ENCODE measurements at places on chromosomes 7 and 10. TPM values are rescaled to one million over a fixed set of nuclear protein-coding genes. Genes with fewer than 3 reads are reported as not detected.

GRCh38 chr7:36449685-36450084, 60.0 kb downstream of the ANLN start:
- no peak overlapping the region for H3K27ac ChIP-seq
- H3K4me1 ChIP-seq = no peaks in the 10 kb centered on the region
- H3K27me3 ChIP-seq = no peaks in the 10 kb centered on the region
- no peak for DNase-seq
- H3K36me3 ChIP-seq = no peaks in the 10 kb centered on the region
- no peak overlapping the region for H3K4me3 ChIP-seq

DNA sequence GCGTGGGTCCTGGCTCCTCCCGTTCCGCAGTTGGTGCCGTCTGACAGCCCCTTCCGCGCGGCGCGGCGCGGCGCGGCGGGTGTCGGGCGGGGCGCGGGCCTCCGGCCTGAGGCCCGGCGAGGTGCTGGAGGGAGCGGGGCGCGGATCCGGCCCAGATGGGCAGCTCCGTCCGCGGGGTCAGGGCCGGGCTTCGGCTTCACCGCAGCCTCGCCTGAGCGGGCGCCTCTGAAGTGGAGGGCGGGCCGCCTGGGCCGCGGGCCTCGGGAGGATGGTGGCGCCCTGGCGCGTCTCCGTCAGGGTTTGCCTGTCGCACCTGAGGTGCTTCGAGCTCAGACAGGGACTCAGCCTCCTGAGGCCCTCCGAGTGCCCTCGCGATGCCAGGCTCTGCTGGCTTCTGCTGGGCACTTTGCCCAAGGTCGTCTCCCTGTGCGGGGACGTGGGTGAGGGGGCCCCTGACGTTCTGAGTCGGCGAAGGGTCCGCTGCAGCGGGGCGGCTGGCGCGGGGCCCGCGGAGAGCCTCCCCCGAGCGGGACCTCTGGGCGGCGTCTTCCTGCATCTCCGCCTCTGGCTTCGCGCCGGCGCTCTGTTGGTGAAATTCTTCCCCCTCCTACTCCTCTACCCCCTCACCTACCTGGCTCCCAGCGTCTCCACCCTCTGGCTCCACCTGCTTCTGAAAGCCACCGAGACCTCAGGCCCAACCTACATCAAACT, 473 bp downstream of the ADCK2 start:
- H3K4me3 ChIP-seq = peak overlapping the region; percentile 68
- peaks cover 20% of the 10 kb centered on the region for H3K4me1 ChIP-seq
- no peaks in the 10 kb centered on the region for H3K27me3 ChIP-seq
- H3K36me3 ChIP-seq = no peaks in the 10 kb centered on the region

OR2A12 gene
- total RNA-seq = not detected

DNA sequence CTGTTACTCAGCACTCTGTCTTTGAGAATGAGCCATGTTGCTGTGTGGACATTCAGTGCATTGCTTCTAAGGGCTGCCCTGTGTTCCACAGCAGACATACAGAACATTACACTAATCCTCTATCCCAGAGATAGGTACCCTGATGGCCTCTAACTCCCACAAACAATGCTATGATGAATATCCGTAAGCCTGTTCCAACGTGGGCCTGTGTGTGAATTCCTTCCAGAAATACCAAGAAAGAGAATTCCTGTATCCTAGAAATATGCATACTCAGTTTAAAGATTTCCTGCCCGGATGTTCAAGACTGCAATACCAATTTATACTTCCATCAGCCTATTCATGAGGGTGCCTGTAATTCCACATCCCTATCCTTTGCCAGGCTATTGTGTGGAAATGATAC, 21.3 kb upstream of the ST8SIA6 start:
- H3K27me3 ChIP-seq = no peaks in the 10 kb centered on the region
- H3K4me1 ChIP-seq = no peaks in the 10 kb centered on the region
- DNase-seq = no peak
- no peak overlapping the region for H3K27ac ChIP-seq
- no peaks in the 10 kb centered on the region for H3K36me3 ChIP-seq

- H3K27ac ChIP-seq = no peak overlapping the region
- H3K36me3 ChIP-seq = no peaks in the 10 kb centered on the region
- no peak for DNase-seq
Measured at GRCh38 chr10:69640196-69640980, 10.3 kb downstream of the FAM241B start.

MACROH2A2 gene
- total RNA-seq = 22.1 TPM

DNA sequence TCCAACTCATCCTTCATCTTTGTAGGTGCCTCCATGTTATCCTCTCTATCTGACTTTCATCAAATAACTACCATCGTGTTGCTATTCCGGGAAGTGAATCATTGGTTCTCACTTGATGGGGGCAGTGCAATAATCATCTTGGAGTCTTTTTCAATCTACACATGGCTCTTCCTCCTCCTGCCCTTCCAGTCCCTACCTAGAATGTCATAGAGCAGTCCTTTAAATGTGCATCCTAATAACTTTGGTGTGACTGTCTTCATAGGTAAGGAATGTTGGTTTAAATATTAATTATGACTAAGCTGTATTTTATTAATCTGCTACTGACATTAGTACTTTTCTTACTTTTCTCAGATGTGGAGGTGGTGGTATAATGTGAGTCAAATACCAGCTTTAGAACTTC, 8.4 kb upstream of the CDK14 start:
- DNase-seq = no peak
- H3K27ac ChIP-seq = no peak overlapping the region
- no peak overlapping the region for H3K4me3 ChIP-seq
- H3K4me1 ChIP-seq = no peaks in the 10 kb centered on the region
- no peaks in the 10 kb centered on the region for H3K36me3 ChIP-seq
- H3K27me3 ChIP-seq = no peaks in the 10 kb centered on the region

DNA sequence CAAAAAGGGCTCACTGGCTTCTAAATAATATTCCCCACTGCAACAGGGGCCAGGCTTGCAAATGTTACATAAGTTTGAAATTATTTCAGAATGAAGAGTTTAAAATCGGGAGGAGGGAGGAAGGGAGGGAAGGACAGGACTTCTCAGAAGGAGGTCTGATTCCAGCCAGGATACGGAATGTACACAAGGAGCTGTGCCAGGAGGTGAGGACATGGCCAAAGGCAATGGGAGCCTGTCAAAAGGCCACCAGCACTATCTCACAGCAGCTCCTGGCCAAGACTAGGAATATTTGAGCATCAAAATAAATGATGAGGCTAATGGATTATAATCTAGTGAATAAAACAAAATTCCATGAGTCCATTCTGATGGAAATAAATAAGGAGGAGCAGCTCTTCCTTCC, 18.6 kb upstream of the DRGX start:
- no peak overlapping the region for H3K27ac ChIP-seq
- H3K4me3 ChIP-seq = no peak overlapping the region

OPALIN gene
- not detected for total RNA-seq

DNA sequence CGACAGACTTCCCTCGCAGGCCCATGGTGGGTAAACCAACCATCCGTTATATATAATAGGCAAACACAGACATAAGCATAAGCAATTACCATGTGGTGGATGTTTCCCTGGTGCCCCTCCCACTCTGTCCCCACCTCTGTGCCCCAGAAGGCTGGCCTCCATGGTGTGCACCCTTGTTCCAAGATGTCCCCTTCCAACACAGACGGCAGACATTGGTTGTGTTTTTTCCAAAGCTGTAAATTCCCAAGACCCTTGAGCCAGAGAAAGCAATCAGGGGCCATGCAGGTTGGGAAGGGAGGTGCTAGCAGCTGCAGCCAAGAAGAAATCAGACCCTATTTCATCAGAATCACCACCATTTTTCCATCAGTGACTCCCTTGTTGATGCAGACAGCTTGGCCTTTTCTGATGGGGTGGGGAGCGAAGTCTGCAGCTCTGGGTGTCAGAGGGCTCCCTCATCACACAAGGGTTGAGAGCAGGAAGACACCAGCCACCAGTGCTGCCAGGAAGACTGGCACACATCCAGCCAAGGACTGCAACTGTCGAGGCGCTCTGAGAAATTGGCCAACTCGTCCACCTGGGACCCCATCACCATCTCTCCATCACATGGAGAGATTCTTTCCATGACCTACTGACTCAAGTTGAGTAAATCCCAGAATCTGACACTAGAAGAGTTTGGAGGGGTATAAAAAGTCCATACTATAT, 86.8 kb upstream of the CHST15 start:
- H3K4me3 ChIP-seq = no peak overlapping the region
- no peaks in the 10 kb centered on the region for H3K4me1 ChIP-seq
- H3K36me3 ChIP-seq = no peaks in the 10 kb centered on the region
- DNase-seq = no peak
- no peaks in the 10 kb centered on the region for H3K27me3 ChIP-seq

AZGP1 gene
- total RNA-seq = 4.6 TPM

CELF2 gene
- total RNA-seq = 30.2 TPM

GRCh38 chr7:45685619-45686240, 111.6 kb downstream of the ADCY1 start:
- no peak overlapping the region for H3K4me3 ChIP-seq
- no peaks in the 10 kb centered on the region for H3K36me3 ChIP-seq
- H3K27me3 ChIP-seq = no peaks in the 10 kb centered on the region
- H3K27ac ChIP-seq = no peak overlapping the region
- peaks cover 3% of the 10 kb centered on the region for H3K4me1 ChIP-seq
- DNase-seq = peak; percentile 9

OLAH gene
- total RNA-seq = not detected

DNA sequence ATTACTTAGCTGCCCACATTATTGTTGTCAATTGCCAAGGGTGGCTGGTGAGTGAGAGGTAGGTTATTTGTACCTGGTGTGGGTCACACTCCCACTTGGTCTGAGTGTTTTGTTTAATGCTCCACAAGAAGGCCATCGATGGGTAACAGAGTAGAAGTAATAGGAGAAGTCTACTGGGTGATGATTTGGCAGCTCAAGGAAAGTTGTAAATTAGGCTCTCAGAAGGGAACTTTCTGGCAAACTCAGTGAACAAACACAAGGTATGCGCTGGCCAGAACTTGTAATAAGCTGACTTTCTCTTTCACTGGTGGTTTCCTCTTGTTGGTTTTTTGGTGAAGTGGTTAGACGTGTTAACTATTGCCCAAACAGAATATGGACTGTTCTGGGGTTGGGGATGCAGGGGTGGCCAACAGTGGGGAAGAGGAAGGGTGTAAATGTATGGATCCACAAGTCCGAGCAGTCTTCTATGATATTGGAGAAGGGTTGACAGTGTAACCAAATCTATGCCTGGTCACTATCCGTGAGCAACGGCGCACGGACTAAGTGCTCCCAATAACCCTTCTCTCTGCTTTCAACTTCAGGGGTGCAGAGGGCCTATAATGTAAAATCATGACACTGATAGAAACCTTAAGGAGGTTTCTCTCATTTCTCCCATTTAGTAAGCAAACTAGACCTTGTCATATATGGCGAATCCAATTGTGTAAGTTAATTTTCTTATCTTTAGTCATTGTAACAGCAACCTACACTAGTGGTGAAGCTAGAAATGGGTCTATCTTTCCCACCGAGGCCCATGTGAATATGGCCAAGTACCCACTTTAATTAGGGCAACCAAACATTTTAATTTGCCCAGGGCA, 212.8 kb downstream of the PTEN start:
- no peaks in the 10 kb centered on the region for H3K27me3 ChIP-seq
- H3K4me3 ChIP-seq = no peak overlapping the region
- H3K4me1 ChIP-seq = no peaks in the 10 kb centered on the region

GRCh38 chr7:45324683-45325237, 167.2 kb downstream of the RAMP3 start:
- H3K27me3 ChIP-seq = no peaks in the 10 kb centered on the region
- H3K4me1 ChIP-seq = no peaks in the 10 kb centered on the region

- no peak for DNase-seq
- no peaks in the 10 kb centered on the region for H3K27me3 ChIP-seq
- no peak overlapping the region for H3K4me3 ChIP-seq
- no peaks in the 10 kb centered on the region for H3K4me1 ChIP-seq
- H3K27ac ChIP-seq = no peak overlapping the region
Measured at GRCh38 chr7:131212114-131212513, 115.6 kb upstream of the MKLN1 start.

DNA sequence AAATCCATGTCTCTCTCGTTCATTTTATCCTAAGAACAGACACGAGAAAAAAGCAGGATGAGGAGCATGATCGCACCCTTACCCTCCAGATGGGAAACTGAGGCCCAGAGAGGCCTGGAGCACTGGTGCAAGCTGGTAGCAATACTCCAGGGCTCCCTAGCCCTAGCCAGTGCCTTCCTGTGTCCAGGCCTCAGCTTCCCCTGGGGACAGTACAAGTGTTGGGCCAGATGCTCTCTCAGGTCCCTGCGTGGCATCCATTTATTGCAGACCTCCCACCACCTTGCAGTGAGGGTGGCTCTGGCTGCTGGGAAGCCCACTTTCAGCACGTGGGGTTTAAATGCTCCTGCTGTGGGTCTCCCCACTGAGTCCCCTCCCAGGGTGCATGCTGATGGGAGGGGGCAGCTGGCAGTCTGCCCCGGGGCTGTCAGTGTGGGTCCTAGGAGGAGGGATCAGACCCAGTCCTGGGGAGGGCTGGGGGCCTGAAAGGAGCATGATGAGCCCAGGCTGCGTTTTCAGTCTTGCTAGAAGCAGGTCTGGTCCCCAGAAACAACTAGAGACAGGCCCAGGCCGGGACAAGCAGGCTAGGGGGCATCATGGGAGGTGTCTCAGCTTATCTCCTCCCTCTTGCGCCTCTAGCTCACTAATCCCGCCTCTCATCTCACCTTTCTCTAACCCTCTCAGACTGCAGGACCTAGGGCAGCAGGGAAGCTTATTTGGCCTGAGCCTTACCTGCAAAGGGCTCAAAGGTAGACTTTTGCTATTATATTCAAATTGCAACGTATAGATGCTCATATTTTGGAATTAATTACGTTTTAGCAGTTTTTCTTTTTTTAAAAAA, 662 bp upstream of the PPIF start:
- H3K4me1 ChIP-seq = peaks cover 12% of the 10 kb centered on the region
- no peak overlapping the region for H3K4me3 ChIP-seq
- no peaks in the 10 kb centered on the region for H3K27me3 ChIP-seq
- peaks cover 8% of the 10 kb centered on the region for H3K36me3 ChIP-seq

RTKN2 gene
- total RNA-seq = 3.2 TPM

EZH2 gene
- total RNA-seq = 31.7 TPM

GLI3 gene
- 1.8 TPM for total RNA-seq

DNA sequence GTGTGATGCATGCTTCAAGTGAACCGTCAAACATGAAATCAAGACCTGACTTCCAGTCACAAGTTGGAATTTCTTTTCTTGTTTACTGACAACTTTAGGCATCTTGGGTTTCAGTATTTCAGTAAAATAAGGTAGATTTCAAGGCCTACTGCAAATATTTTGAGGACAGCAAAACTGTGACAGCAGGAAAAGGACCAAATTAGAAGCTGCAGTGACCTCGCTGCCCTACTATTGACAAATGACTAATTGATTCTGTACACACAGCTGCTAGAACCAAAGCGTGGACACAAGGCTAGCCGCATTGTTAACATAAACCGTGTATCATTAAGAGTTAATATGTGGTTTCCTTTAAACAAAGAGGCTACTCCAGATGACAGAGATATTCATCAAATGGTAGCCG, 105.7 kb upstream of the SEC61G start:
- DNase-seq = no peak
- H3K27me3 ChIP-seq = no peaks in the 10 kb centered on the region
- no peak overlapping the region for H3K27ac ChIP-seq
- H3K4me1 ChIP-seq = no peaks in the 10 kb centered on the region
- H3K36me3 ChIP-seq = no peaks in the 10 kb centered on the region
- no peak overlapping the region for H3K4me3 ChIP-seq

SPDYE2B gene
- not detected for total RNA-seq

NPVF gene
- not detected for total RNA-seq

Data from colonic mucosa (tissue), 4 donors.